ENCODE measurements at places on chromosomes 6 and 20. TPM values are rescaled to one million over a fixed set of nuclear protein-coding genes. Genes with fewer than 3 reads are reported as not detected.

- DNase-seq, result no peak
Measured at GRCh38 chr6:138563650-138564049, 64.4 kb upstream of the NHSL1 start.

MLN gene
- not detected for total RNA-seq

DNA sequence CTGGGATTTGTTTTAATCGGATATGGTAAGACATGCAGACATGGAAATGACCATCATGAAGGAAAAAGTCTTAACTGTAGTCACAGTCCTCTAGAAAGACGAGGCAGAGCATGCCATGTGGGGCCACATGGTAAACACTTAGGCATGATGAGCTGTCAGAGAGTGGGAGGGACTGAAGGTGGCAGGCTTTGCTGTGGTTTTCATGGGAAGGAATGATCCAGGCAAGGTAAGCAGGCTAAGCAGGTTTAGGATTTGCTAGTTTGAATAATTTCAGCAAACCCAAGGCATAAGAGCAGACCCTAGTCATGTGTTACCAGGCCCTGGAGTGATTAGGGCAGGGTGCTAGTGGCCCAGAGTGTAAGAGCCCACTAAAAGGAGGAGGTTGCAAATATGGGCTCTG, 47.2 kb upstream of the STMND1 start:
- no peak for DNase-seq

DNA sequence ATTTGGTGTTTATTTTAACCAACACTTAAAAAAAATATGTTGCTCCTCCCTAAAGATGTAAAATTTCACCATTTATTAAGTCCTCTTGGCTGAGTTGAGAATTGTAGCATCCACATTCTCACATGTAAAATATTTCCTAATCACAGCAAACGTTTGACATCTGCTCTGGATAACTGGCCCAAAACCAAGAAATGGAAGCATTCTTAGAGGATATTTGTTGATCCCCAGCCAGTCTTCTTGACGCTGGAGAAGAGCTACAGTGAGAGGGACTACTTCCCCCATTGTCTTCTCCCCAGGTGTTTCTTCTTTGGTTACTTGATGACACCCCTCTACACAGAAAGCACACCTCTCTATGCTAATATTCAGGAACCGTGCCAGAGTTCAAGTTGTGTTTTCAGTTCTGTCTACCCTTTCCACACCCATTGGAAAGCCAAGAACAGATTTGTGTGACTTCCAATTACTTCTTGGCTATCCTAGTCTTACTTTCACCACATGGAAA, 454.5 kb upstream of the JAG1 start:
- DNase-seq, result no peak
